GM23338 (cell line): ENCODE measurements at places on chromosomes 2 and 18. TPM values are rescaled to one million over a fixed set of nuclear protein-coding genes. Genes with fewer than 3 reads are reported as not detected.

- no peak overlapping the region for H3K4me3 ChIP-seq
- peaks cover 5% of the 10 kb centered on the region for H3K4me1 ChIP-seq
- H3K27ac ChIP-seq = no peak overlapping the region
- DNase-seq = no peak
- no peaks in the 10 kb centered on the region for H3K36me3 ChIP-seq
- no peaks in the 10 kb centered on the region for H3K27me3 ChIP-seq
These were observed 121.3 kb upstream of the PPP1CB start for GRCh38 chr2:28630341-28630740.

GRCh38 chr2:160332318-160332717, 132.2 kb upstream of the ITGB6 start:
- no peaks in the 10 kb centered on the region for H3K27me3 ChIP-seq
- no peaks in the 10 kb centered on the region for H3K36me3 ChIP-seq
- peaks cover 5% of the 10 kb centered on the region; the same call in 1 of the 2 replicates for H3K4me1 ChIP-seq
- H3K4me3 ChIP-seq = no peak overlapping the region

DNA sequence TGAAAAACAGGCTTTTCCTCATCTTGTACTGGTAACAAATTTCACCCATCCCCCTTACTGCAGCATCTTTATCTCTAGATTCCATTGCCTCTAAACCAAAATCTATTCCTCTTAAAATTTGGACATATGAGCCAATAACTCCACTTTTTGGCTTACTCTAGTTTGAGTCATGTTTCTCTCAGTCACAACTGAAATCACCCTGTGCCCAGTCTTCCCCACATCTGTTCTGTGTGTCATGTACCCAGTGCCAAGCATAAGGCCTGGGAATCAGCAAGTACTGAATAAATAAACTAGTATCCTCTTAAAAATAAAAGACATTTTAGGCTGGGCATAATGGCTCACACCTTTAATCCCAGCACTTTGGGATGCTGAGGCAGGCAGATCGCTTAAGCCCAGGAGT, 20.8 kb upstream of the CHN1 start:
- no peak overlapping the region for H3K27ac ChIP-seq
- no peaks in the 10 kb centered on the region for H3K36me3 ChIP-seq
- H3K27me3 ChIP-seq = no peaks in the 10 kb centered on the region
- H3K4me1 ChIP-seq = peaks cover 5% of the 10 kb centered on the region; the same call in 1 of the 2 replicates
- no peak for DNase-seq
- H3K4me3 ChIP-seq = no peak overlapping the region

- H3K36me3 ChIP-seq = no peaks in the 10 kb centered on the region
- H3K27me3 ChIP-seq = no peaks in the 10 kb centered on the region
- peak; percentile 22 for DNase-seq
- H3K4me3 ChIP-seq = no peak overlapping the region
- H3K27ac ChIP-seq = no peak overlapping the region
These were observed 331.1 kb upstream of the SLC14A2 start for GRCh38 chr18:45284174-45284573.

DNA sequence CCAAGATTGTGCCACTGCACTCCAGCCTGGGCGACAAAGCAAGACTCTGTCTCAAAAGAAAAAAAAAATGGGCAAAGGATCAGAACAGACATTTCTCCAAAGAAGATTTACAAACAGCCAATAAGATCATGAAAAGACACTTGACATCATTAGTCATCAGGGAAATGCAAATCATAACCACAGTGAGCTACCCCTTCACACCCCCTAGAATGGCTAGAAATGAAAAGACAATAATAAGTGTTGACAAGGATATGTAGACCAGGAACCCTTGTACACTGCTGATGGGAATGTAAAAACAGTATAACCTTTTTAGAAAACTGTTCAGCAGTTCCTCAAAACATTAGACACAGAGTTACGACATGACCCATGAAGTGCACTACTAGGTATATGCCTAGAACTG, 18.4 kb upstream of the MTERF4 start:
- H3K4me3 ChIP-seq = no peak overlapping the region
- DNase-seq = no peak
- H3K27me3 ChIP-seq = no peaks in the 10 kb centered on the region
- H3K27ac ChIP-seq = no peak overlapping the region

DNA sequence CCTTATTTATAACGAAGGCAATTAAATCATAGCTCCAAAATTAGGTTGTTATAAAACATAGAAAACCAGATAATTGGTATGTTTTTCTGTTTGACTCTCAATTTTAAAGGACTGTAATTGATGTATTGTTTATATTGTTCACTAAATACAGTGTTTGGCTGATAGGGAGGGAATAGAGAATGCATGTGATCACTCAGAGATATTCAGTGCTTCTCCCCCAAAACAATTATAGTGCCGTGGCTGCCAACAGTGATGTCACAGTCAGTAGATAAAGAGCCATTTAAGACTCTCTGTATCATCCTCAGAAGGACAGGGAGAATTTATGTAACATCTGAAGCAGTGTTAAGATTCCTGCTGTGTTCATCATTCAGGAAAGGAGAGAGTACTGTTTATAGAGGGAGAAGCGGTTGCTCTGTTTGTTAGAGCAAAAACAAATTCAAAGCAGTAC, 69.6 kb downstream of the PHLPP1 start:
- no peak overlapping the region for H3K4me3 ChIP-seq
- peaks cover 92% of the 10 kb centered on the region for H3K4me1 ChIP-seq
- H3K27me3 ChIP-seq = no peaks in the 10 kb centered on the region

DNA sequence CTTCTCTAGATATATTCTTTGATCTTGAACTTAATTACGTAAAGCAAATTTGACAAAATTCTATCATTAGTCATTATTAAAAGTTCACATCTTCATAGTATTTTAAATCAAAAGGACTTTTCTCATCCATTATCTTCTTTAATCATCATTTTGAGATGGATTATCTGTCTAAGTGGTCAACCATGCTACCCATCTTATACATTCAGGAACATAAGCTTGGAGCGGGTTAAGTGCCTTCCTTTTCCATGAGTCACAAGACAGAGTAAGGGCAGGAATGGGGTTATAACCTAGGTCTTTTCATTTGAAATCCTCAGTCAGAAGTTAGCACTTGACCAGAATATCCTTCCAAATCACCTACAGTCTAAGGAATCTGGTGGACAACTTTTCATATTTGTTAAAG, 297.1 kb downstream of the TCF4 start:
- H3K27me3 ChIP-seq = no peaks in the 10 kb centered on the region
- no peak overlapping the region for H3K4me3 ChIP-seq
- peaks cover 22% of the 10 kb centered on the region for H3K4me1 ChIP-seq
- H3K27ac ChIP-seq = no peak overlapping the region
- no peaks in the 10 kb centered on the region for H3K36me3 ChIP-seq
- no peak for DNase-seq

DNA sequence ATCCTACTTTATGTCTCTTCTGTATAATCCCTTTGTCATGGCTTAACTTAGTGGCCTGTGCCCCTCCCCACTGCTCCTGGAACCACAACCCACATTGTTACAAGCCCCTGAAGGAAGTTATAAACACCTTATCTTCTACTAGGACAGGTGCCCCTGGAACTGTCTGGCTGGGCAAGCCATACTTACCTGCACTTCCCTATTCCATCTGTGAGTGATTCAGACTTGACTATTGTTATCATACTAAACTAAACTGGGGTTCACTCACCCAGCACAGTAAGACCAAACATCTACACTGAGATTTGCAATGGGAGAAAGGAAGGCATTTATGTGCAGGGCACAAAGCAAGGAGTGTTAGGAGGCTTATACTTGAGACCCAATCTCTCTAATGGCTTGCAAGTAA, 3.7 kb upstream of the UGT1A6 start:
- H3K4me1 ChIP-seq = peaks cover 7% of the 10 kb centered on the region; the same call in 1 of the 2 replicates
- H3K27me3 ChIP-seq = no peaks in the 10 kb centered on the region
- no peak for DNase-seq
- no peaks in the 10 kb centered on the region for H3K36me3 ChIP-seq
- no peak overlapping the region for H3K4me3 ChIP-seq
- no peak overlapping the region for H3K27ac ChIP-seq

- H3K4me3 ChIP-seq = no peak overlapping the region
- H3K4me1 ChIP-seq = no peaks in the 10 kb centered on the region
- DNase-seq = no peak
- H3K27ac ChIP-seq = no peak overlapping the region
These were observed 90.0 kb upstream of the SLC14A2 start for GRCh38 chr18:45525301-45525700.

DNA sequence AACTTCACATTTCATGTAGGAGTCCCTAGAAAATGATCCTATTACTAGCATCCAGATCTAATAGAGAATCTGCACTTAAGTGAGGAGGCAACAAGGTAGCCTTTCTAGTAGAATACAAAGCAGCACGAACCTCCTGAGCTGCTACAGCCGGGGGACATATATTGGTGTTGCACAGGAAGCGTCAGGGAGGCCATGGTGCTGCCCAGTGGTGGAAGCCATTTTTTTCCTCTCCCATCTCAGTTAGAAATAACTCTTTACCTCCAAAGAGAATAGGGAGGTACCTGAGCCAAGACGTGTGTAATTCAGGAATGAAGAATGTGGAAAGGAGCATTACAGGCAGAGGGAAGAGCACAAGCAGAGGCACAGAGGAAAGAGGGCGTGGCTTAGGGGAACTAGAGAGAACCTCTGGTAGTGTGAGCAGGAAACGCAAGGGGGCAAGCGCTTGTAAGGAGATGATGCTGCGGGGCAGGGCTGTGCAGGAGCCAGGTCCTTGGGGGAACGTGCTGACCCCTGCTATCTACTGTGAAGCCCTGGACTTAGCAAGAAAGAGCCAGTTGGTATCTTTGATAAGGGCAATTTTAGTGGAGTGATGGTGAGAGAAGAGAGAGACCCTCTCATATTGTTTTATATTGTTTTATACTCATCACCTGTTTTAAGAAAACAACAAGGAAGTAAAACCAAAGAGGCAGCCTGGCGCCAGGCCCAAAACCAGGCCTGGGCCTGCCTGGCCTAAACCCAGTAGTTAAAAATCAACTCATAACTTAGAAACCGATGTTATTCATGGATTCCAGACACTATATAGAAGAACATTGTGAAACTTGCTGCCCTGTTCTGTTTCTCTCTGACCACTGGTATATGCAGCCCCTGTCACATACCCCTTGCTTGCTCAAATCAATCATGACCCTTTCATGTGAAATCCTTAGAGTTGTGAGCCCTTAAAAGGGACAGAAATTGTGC, 50.0 kb upstream of the TTC39C start:
- no peak overlapping the region for H3K4me3 ChIP-seq
- no peaks in the 10 kb centered on the region for H3K36me3 ChIP-seq
- H3K4me1 ChIP-seq = peaks cover 13% of the 10 kb centered on the region
- H3K27me3 ChIP-seq = no peaks in the 10 kb centered on the region

- no peak overlapping the region for H3K4me3 ChIP-seq
- no peak for DNase-seq
- no peaks in the 10 kb centered on the region for H3K36me3 ChIP-seq
- peaks cover 15% of the 10 kb centered on the region; the same call in 1 of the 2 replicates for H3K4me1 ChIP-seq
- H3K27me3 ChIP-seq = no peaks in the 10 kb centered on the region
These were observed 102.0 kb downstream of the ARHGAP15 start for GRCh38 chr2:143231254-143231645.

CCDC121 gene
- 1.7 and 1.9 TPM in 2 replicates for total RNA-seq

AQP12B gene
- not detected in 2 replicates for total RNA-seq

CABYR gene
- 34.6 and 48.4 TPM in 2 replicates for total RNA-seq

AQP12A gene
- not detected in 2 replicates for total RNA-seq

SRD5A2 gene
- 0.03 TPM in 1 of 2 replicates, not detected in the other for total RNA-seq

MAPK4 gene
- total RNA-seq = 4.4 and 8.5 TPM in 2 replicates
